ENCODE measurements at places on chromosomes 11 and 22.

DNA sequence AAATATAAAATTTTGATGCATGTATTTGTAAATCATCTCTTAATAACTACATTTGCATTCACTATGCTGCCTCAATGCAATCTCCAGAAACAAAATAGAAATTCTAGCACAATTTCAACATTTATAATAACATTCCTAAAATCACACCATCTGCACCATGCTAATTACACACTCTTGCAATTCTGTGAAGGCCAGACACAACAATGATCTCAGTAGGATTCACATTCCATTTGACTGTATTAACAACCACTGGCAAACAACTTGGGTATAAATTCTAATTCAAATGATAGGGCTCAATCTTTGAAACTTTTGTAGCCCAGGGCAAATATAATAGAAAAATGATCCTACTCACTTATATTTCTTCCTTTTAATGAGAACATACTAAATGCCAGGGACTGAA lies 25.9 kb downstream of the RAB6A start:
- DNase-seq, result no peak

DNA sequence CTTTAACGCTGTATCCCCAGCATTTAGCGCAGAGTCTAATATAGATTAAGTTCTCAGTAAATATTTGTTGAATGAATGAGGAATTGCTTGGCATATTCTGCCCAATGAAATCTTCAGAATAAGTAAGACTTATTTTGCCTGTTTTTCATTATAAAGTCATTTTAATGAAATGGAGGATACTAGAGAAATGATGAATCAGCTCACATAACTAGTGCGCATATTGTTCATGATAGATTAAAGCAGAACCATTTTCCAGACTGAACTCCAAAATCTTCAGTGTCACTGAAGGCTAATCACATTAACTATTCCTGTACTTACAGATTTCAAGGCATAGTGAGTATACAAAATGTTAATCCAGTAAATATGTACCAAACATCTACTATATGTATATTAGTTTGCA lies 29.6 kb downstream of the ACER3 start:
- DNase-seq, result no peak

GRCh38 chr11:16924826-16925560 lies 89.2 kb downstream of the PLEKHA7 start:
- DNase-seq, result no peak

DNA sequence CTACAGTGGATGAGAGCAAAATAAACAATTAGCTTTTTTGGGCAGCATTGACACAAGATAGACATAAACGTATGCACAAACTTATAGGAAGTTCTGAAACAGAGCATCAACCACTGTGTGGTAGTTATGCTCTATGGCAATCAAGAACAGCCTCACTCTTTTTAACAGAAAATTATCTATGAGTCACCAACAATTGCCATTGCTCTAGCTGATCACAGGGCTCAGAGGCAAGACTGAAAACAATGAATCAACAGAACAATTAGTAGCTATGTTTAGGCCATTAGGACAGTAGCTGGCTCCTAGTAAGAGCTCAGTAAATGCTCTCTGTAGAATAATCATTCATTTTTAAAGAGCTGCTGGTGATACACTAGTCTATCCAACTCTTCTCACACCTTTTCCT lies 34.9 kb upstream of the PICALM start:
- DNase-seq, result no peak

DNA sequence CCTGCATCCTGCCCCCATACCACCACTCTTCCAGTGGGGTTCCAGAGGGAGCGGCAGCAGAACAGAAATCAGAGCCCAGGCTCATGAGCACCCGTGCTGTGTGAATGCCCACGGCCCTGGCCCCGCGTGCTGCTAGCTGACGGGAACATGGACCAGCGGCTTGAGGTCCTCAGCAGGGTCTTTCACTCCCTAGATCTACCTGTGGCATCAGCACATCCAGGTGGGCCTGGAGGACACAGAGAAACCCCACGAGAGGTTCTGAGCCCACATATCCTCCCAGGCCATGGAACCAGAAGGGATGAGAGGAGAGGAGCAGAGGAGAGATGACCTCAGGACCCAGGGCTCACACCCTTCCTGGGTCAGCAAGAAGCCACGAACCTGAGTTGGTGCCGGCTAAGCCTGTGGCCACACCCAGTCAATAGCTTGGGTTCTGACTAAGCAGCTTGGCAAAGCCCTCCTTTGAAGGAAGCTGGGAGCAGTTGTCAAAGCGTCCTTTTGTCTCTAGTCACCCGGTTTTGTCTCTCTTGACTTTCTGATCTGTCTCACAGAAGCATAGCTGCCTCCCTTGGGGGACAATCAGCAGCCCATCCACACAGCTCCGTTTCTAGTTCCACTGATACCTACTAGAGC lies 89.3 kb upstream of the LMO1 start:
- no peak for DNase-seq

- no peak for DNase-seq
Measured at GRCh38 chr11:40281052-40281580, 1178.3 kb downstream of the LRRC4C start.

DNA sequence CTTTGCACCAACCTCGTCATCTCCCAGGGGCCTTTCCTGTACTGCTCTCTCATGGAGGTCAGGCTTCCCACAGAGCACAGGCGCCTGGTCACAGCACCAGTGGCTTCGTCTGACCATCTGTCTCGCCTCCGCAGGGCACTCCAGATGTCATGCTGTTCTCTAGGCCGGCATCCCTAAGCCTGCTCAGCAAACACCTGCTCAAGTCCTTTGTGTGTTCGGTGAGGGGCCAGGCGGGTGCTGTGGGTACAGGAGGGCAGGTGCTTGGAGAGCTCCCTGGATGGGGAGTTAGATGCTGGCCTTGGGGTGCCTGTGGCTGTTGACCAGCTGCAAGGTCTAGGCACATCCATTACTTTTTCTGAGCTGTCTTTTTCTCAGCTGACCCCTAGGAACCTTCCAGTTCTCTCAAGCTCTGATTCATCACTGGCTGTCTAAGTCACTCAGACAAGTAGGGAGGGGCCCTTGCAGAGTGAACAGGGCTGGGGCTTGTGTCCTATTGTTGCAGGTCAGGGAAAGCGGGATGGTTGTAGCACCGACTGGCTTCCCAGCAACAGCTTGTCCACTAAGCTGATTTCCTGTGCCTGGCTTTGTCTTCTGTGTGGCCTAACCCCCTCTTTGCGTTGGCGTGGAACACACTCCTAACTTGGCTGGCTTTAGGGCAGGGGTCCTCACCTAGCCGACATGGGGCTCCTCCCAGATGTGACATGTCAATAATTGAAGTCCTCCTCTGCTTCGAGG lies 9.2 kb downstream of the CLDN5 start:
- no peak for DNase-seq

- DNase-seq, result no peak
Measured at GRCh38 chr11:86747801-86748200, 52.5 kb upstream of the PRSS23 start.

- no peak for DNase-seq
Measured at GRCh38 chr11:118126082-118126838, 26.4 kb downstream of the SCN4B start.

GRCh38 chr11:17423533-17424310 lies 35.3 kb upstream of the KCNJ11 start:
- DNase-seq, result no peak

GRCh38 chr11:33731723-33732531 lies 4.3 kb downstream of the CD59 start:
- no peak for DNase-seq

DNA sequence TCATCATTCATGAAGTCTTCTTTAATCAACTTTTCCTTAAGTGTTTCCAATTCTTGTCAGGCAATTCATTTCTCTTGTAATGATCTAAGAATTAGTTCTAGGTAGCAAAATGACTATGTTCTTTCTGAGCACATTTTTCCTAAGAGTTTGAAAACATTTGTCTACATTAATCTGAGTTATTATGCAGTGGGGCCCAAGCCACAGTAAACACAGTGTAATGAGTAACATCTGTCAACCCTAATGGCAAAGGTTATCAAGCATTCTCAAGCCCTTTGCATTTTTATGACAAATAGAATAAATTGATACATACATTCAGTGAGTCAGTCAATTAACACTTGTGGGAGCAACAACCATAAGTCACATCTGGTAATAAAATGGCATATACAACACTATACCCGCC lies 106.7 kb upstream of the ZC3H12C start:
- DNase-seq, result no peak

DNA sequence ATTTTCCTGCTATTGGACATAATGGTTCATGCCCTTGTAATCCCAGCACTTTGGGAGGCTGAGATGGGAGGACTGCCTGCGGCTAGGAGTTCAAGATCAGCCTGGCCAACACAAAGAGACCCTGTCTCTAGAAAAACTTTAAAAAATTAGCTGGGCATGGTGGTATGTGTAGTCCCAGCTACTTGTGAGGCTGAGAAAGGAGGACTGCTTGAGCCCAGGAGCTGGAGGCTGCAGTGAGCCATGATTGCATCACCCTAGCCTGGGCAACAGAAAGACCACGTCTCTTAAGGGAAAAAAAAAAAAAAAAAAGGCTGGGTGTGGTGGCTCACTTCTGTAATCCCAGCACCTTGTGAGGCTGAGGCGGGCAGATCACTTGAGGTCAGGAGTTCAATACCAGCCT lies 94.0 kb downstream of the APOL5 start:
- no peak for DNase-seq

DNA sequence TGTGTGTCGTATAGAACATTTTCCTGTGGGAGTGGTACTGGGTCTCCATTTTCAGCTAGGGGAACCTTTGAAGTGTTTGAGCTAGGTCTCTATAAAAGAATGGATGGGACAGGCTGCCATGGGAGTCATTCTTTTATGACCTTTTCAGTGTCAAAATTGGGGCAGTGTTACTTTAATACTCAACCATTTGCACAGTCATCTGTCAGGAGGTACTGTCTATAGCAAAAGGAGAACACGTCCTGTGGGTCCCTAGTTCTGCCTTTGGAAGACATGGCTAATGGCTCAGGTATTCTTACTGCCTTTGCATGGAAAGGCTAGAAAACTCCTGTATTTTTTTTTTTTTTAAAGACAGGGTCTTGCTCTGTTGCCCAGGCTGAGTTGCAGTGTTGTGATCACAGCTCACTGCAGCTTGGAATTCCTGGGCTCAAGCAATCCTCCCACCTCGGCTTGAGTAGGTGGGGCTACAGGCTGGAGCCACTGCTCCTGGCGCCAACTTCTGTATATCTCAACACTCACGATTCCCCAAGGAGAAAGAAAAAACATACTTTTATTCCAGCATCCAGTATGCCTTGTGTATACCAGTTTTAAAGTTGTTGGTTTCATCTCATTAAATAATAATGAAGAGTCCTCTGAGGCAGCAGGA lies 2.1 kb upstream of the ATF4 start:
- no peak for DNase-seq

DNA sequence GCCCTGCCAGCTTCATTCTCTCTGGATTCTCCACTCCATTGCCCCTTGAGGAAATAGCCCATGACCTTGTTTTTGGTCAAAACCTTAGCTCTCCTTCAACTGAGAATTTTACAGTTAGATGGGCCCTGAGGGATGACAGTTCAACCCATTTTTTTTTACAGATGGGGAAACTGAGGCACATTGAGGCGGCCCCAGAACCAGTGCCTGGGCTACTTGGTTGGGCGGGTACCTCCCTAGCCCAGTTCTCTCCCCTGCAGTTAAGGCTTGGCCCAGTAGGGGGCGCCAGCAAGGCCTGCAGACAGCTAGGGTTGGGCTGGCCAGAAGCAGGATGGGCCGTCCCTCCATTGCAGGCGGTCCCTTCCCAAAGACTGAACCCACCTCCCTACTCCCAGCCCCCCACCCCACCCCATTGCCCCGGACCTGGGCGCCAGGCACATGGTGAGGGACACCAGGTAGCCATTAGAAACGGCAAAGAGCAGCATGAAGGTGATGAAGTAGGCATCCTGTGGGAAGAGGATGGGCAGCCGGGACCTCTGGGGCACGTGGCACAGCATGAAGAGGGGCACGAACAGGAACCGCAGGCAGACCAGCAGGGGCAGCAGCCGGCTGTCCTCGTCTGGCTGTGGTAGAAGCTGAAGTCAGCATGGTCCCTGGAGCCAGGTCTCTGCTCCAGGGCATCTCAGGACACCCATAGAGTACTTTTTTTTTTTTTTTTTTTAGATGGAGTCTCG lies 7.6 kb downstream of the SLC29A2 start:
- peak; percentile 69 for DNase-seq

DNA sequence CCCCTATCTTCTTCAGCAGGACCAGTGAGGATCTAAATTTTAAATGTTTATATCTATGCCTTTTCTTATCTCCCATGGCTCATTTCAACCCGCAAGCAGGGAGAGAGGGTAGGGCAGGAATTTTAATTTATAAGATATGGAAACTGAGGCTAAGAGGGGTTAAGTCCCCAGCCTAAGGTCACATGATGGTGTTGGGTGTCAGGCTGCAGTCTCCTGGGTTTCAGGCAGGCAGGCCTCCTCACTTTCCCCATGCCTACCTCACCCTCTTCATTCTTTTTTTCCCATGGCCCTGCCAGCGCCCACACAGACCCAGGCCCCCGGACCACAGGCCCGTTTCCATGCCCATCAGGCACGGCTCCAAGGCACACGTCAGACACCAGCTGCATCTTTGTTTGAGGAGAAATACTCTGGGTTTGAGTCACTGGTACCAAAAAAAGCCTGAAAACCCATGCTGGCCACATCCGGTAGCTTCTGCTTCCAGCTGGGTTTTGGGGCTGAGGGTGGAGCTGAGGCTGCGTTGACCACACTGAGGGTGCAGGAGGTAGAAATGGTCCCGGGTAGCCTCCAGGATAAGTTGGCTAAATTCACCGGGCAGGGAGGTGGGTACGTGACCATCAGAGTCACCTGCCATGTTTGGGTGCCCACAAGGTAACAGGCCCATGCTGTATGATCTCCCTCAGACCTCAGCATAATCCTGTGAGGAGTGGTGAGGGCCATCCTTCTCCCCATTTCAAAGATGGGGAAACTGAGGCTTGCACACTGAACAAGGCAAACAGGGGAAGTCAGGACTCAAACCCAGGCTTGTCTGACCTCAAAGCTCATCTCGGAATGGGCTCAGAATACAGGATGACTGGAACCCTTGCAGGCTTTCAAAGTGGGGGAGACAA lies 7.5 kb downstream of the CRYBB1 start:
- DNase-seq, result peak; percentile 35

GRCh38 chr11:16169541-16169940 lies 186.8 kb downstream of the SOX6 start:
- no peak for DNase-seq

DNA sequence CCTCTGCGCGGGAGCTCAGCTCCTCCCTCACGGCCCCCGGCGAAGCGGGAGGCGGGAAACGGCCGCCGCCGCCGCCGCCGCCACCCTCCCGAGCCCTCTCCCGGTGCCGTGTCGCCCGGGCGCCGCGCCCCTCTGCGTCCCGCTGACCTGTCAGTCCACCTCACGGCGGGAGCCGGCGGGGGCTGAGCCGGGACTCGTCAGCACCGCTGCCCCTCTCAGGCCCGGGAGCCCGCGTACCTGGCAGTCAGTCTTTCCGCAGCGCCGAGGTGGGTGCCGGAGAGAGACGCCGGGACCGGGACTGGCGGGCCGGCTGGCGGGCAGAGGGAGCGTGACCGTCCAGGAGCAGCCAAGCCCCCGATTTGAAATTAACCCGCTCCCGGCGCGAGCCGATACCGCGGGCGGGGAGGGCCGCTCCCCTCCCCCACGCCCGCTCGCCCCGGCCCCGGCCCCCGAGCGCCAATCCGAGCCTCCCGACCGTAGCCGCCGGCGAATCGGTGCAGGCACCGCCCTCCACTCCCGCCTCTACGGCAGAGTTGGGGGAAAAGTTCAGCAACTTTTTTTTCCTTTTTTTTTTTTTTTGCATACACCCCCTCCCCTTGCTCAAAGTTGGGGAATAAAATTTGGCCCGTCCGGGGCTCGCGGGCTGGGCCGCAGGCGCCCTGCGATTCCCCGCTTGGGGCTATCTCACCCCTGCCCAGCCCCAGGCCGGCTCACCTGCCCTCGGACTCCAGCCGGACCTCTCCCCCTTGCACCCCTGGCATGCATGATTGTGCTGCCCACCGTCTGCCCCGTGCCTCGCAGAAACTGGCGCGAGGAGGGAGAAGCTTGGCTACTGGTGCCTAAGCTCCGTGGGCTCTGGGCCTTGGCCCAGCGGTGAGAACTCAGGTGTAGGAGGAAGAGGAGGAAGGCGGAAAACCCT lies 774 bp upstream of the E2F8 start:
- no peak for DNase-seq

Measured in CD4-positive, alpha-beta T cell treated with Interleukin-1 beta for 1 hour (primary cell).